ENCODE measurements at places on chromosomes 11 and 22.
A peak's percentile ranks its signal among the peaks of the same experiment; 100 is the strongest.

DNA sequence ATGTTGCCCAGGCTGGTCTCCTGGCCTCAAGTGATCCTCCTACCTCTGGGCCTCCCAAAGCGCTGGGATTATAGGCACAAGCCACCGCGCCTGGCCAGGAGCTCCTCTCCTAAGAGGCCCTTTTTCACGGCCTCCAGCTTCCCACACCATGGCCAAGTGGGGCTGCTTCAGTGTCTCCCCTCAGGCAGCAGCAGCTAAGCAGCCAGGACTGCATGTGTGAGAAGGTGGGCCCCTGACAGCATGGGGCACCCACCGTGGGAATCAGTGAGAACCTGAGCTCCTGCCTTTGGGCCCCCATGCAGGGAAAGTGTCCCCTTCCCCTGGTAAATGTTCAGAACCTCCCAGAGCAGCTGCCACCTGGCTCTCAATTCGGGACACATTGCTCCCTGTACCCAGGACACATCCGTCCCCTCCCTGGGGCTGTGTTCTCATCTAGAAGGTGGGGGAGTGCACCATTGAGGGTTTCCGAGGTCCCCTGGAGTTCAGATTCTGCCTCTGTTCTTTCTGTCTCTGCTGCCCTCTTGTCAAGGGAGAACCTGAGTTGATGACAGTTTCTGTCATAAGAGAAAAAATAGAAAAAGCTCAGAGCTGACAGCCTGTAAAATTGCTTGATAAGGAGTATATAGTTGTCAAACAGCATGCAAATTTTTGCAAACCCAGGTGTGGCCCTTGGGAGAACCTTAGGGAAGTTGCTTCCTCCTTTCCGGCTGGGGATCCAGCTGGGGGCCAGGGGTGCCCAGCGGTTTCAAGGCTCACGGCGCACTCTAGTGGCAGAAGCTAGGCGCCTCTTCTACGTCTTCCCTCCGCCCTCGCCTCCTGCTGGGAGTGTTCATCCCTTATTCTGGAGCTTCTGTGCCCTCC, 29.7 kb downstream of the FAM83F start:
- DNase-seq, result peak; percentile 69

- no peak for DNase-seq
Observed at GRCh38 chr22:24069721-24070120, 58.6 kb downstream of the CABIN1 start.

DNA sequence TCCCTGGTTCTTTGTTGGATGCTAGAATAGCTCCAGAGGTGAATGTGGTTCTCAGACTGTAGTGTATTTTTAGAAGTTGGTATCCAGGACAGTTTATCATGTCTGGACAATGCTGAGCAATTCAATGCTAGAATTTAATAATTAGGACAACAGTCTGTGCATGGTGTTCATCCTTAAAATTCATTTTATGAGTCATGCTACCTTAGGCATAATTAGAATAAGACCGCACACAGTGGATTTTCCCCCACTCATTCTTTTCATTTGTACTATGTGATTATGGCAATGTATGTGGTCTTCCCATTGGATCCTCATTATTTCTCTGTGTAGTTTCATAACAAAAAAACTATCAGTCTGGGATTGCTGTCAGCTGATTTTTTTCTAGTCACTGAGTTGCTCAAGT, 196.7 kb downstream of the ARHGAP42 start:
- DNase-seq, result no peak

- no peak for DNase-seq
Observed at GRCh38 chr11:17921659-17922415, 91.0 kb downstream of the SERGEF start.

GRCh38 chr22:27501191-27501936, 300.2 kb downstream of the MN1 start:
- no peak for DNase-seq

- no peak for DNase-seq
Observed at GRCh38 chr11:130209954-130210854, 50.6 kb downstream of the ST14 start.

DNA sequence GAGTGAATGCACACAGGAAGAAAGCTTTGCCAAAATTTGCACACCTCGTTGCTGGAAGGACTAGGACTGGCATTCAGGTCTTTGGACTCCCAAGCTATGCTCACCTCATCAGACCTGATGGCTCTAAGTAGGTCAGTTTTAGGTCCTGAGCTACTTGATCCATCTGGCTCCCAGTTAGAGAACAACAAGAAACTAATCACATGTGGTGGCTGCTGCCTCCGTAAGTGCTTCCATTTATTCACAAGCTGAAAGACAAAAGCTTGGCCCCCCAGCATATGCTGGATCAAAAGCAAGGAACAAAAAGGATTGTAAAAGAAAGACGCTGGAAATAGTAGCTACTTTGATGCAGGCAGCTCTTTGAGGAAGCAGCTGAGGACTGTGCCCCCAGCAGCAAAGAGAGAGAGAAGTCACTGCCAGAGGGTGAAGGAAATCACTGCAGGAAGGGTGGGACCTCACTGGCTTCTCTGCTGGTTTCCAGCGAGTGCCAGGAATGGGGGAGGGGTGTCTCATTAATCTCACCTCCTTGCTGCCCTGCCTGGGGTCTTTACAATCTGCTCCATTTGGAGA, 268.9 kb downstream of the KIRREL3 start:
- DNase-seq, result no peak

DNA sequence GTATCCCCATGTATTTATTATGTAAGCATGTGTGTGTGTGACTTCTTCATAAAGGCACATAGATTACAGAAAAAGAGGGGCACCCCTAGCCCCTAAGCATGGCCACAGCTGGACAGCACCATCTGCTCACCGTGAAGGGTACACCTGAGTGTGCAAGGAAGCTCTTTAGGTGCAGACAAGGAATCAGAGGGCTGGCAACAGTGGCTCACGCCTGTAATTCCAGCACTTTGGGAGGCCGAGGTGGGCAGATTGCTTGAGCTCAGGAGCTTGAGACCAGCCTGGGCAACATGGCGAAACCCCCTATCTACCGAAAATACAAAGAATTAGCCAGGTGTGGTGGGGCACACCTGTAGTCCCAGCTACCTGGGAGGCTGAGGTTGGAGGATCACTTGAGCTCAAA, 56.3 kb downstream of the DGCR2 start:
- no peak for DNase-seq

GRCh38 chr11:102241026-102241425, 76.3 kb upstream of the BIRC3 start:
- DNase-seq, result no peak

DNA sequence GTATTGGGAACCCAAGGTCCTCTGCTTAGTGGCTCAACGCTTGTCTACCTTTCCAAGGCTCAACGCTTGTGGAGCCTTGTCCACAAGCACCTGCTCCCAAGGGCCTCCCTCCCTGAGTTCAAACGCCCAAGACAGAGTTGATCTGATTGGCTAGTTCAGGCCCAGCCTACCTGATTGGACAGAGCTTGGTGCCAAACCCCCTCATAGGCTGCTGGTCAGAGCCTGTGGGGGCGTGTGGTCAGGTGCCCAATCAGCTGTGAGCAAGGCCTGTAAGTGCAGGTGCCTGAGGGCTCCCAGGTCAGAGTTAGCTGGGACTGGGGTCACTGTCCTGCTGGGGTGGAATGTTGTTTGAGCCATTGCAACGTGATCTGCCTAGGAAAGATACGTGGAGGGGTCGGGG, 16.9 kb upstream of the TMPRSS6 start:
- DNase-seq, result peak; percentile 32

DNA sequence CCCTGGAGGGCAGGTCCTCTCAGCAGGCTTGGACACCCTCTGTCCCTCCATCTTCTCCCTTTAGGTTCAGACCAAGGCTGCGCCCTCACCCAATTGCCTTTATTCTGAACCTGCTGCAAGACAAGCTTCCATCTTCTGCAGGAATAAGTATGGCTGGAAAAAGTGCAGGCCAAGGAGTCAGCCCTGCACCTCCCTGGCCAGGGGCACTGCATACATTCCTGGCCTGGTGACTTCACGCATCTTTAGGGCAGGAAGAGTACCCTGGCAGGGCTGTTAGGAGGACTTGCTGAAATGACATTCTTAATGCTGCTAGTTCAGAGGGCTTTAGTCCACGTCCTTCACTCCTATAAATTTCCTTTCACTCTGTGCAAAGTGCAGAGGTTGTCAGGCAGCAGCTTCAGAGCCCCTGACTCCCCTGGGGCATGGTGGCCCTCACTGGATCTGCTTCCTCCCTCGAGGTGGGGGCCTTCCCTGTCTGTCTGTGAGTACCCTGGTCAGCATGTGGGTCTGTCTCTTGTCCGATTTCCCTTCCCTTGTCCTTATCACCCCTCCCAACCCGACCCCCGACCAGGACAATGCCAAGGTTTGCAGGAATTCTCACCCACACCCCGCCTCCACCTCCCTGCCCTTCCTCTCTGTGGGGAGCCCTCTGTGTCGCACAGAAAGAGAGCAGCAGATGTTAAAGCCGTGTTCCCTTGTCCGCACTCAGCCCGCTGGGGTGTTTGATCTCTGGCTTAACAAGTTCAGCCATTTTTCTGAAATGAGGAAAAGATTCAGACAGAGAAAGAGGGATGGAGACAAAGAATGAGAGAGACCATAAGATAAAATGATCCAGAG, 124.5 kb upstream of the SYT13 start:
- no peak for DNase-seq

DNA sequence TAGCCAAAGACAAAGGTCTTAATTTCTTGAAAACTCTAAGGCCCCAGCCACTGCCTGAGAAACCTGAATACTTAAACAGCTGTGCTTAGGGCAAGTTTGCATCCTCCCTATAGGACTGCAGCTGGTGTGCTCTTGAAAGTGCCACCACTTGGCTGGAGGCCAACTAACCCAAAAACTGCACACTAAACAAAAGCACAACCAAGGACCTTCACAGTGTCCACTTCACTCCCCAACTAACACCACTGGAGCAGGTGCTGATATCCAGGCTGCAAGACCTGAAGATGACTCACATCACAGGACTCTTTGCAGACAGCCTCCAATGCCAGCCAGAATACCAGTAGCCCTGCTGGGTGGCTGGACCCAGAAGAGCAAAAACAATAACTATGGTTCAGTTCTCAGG, 357.7 kb upstream of the ARHGAP42 start:
- no peak for DNase-seq

GRCh38 chr11:119626197-119626841, 102.7 kb downstream of the NECTIN1 start:
- DNase-seq, result no peak

- DNase-seq, result no peak
Observed at GRCh38 chr11:103499710-103500340, 390.6 kb downstream of the DYNC2H1 start.

- peak; percentile 23 for DNase-seq
Observed at GRCh38 chr11:15327786-15328231, 213.1 kb downstream of the INSC start.

Data from activated CD4-positive, alpha-beta T cell treated with anti-CD3 and anti-CD28 coated beads, Interleukin-2, Interleukin-6, amounts not matched to agents 100 ng/mL and 50 ng/mL, durations not matched to agents 16 hours and 8 hours (primary cell).